ENCODE measurements at places on chromosomes 12 and 14.

DNA sequence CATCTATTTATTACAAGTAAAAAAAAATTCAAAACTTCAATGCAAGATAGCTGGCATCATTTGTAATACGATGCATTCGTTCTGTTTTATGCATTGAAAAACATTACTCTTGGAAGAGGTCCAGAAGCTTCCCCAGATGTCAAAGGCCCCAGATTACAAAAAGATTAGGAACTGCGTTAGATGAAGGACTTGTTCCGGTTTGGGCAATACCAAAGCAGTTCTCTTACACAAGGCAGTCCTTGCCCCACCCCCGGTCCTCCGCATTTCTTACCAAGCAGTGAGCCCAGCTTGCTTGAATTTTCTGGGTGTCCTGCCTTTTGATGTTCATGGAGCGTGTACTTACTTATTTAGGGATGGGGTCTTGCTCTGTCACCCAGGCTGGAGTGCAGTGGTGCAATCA lies 4.8 kb upstream of the HVCN1 start:
- DNase-seq = no peak

DNA sequence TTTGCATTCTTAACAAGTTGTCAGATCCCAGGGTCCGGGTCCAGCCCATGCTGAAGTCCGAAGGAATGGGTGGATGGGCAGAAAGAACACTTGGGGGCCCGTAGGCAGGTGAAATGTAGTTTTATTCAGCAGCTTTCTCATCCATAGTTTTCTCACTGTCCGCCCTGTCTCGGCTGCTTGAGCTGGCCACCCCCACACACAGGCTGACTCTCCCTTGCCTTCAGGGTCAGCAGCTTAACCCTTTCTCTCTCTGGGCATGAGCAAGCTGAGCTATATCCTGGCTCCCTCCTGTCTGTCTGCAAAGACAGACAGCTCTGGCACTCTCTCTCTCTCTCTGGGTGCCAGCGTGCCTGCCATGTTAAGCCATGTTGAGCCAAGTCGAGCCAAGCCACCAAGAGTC lies 163.9 kb downstream of the PTCSC3 start:
- DNase-seq = no peak

DNA sequence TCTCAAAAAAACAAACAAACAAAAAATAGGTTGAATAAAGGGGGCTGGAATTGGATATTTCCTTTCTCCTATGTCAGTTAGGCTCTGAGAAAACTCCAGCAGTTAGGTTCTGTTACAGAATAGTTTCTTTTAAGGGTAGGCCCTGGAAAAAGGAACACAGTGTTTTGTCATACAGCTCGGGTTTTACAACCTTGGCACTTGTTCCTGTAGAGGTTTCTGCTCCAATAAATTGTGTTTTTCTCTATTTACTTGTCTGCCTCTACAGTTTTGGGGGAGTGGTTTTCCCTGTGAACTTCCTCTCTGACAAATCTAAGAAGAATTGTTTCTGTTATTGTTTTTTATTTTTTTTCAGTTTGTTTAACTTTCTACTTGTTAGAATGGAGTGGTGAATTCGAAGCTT lies 167.6 kb downstream of the ACSS3 start:
- DNase-seq = peak; percentile 32

GRCh38 chr12:108881953-108882352 lies 2.1 kb downstream of the DAO start:
- DNase-seq = no peak

- no peak for DNase-seq
Measured at GRCh38 chr14:24422261-24422660, 7.2 kb downstream of the CBLN3 start.

GRCh38 chr14:50407111-50407812 lies 10.6 kb upstream of the CDKL1 start:
- peak; percentile 75 for DNase-seq

- peak; percentile 90 for DNase-seq
Measured at GRCh38 chr14:99564256-99564925, 39.6 kb downstream of the CCDC85C start.

DNA sequence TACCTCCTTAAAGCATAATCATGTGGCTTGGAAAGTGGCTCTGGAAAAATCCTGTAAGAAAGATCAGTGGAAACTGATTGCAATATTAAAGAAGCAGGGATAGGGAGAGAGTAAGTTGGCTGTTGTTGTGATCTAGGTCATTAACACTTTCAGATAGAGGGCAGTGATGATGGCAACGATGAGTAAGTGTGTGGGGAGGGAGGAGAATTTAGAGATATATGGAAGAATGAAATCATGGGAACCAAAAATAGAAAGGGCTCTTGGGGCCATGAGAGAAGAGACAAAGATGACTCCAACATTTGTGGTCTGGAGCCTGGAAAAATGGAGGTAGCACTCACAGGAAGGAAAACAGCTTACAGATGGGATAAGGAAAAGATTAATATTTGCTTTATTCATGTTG lies 23.3 kb downstream of the SNRPF start:
- DNase-seq = no peak

DNA sequence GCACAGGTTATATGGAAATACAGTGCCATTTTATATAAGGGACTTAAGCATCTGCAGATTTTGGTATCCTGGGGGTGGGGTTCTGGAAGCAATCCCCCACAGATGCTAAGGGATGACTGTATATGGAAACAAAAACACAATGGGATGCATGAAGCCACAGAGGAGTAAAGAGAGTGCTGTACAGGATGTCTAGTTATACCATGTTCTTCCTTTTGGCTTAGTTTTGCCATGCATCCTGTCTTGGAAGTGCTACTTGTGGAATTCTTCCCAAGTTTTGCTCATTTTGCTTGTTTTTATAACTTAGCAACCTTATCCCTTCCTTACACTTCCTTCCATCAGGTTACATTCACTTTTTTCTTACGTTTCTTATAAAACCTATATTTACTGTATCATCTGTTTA lies 55.6 kb downstream of the TRMT5 start:
- DNase-seq = no peak

- DNase-seq = no peak
Measured at GRCh38 chr14:83838226-83838625, 1691.7 kb upstream of the FLRT2 start.

GRCh38 chr12:113208041-113208934 lies 13.0 kb upstream of the TPCN1 start:
- peak; percentile 42 for DNase-seq

- DNase-seq = peak; percentile 48
Measured at GRCh38 chr14:61512026-61512834, 183.1 kb upstream of the HIF1A start.

GRCh38 chr12:131642101-131642540 lies 68.8 kb upstream of the SFSWAP start:
- DNase-seq = no peak

DNA sequence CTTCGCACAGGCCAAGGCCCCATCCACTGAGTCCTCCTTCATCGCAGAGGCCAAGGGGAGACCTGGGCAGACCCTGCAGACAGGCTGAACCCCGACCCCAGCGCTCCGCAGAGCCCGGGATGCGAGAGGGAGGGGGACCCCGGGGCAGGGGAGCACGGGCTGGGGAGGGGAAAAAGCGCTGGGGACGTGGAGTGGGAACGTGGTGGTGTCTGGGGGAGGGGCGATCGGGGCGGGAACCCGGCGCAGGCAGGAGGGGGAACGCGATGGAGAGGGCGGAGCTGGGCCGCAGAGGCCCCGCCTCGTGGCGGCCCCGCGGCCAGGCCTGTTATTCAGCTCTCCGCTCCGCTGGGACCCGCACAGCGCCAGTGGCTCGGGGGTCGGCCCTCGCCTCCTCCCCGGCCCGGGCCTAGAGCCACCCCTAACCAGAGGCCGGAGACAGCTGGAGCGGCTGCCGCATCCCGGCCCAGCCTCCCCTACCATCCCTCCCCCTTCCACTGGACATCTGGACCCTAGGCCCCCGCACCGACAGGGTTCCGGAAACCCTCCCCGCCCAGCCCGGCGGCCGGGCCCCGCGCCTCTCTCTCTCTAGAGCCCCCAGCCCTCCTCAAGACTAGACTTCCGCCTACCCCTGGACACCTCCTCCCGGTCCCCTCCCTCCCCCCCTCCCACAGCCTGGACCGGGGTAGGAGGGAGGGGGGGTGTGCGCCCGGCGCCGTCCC lies at the start of gene ARHGEF25:
ARHGEF25 (plus strand) TSS at position 328 of the 719 bp plus-strand sequence. CDS start 460 bp downstream, outside the sequence.
- peak; percentile 93 for DNase-seq

GRCh38 chr12:14756334-14757143 lies 46.7 kb downstream of the WBP11 start:
- no peak for DNase-seq

DNA sequence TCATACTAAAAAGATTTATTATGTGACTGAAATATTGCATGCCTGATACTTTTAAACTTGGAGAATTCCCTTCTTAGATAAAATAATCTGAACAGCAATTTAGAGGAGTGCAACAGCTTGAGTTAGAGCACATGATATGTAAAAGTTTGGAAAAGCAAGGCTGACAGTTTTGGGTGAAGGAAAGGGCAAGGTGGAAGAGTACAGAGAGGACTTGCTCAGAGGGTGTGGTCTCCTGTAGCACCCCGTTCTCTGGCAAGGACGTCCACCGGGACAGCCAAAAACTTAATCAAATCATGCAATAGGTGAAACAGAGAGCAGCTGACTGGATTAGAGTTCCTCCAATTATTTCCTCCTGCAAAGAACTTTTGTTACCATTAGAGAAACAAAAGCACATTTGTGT lies 65.2 kb upstream of the PDZRN4 start:
- peak; percentile 8 for DNase-seq

DNA sequence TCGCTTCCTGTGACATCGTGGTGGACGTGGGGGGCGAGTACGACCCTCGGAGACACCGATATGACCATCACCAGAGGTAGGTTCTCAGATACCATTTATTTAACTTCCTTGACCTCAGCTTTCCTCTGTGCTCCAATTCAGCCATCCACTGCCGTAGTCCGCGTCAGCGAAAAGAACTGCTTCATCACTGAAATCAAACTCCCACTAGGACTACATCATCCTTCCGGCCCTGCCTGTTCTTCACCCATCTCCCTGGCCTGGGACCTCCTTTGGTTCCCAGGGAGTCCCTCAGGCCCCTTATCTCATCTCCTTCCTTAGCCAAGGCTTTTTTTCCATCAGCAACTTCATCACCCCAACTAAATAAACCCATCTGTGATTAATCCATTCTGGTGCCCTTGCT lies 692 bp downstream of the MYG1 start:
- no peak for DNase-seq

DNA sequence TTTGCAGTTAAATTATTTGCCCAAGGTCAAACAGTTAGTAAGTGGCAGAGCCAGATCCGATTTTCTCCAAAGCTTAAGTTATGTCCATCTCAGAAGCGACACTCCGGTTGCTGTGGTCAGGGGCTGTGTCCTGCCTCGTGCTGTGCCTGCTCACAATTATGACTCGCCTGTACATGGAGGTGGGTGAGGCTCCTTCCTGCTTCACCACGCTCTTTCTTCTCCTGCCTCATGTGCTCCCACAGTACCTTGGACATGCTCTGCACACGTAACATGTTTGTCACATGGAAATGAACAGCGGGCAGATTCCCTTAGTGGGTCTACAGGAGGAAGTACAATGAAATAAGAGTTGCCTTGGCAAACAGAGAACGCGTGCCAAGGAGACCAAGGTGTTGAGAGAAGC lies 62.2 kb upstream of the CCND2 start:
- DNase-seq = no peak

DNA sequence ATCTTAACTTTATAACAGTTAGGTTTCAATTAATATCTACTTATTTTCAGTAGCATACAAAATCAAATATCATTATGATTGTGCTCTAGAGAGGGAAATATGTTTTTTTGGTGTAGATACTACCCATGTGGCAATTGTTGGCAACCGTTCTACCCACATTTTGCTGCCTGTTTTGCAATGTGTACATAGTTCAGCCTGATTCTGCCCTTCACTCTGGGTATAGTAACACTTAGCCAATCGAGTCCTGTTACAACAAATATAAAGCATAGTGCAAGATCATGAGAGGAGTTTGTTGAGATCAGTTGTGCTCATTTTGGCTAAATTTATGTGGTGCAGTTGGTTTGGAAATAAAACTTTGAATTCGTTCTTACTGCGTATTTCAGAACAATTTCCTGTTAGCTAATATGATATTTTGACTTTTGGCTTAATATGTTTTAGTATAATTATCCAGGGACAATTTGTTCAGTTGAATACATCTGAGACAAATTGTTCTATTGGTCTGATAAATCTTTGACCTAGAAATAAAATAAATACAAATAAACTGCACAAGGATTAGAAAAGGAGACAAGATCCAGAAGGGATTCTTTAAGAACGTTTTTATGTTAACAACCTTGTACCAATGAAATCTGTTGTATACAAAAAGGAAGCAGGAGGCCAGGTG lies 76.9 kb downstream of the ATF7IP start:
- no peak for DNase-seq

DNA sequence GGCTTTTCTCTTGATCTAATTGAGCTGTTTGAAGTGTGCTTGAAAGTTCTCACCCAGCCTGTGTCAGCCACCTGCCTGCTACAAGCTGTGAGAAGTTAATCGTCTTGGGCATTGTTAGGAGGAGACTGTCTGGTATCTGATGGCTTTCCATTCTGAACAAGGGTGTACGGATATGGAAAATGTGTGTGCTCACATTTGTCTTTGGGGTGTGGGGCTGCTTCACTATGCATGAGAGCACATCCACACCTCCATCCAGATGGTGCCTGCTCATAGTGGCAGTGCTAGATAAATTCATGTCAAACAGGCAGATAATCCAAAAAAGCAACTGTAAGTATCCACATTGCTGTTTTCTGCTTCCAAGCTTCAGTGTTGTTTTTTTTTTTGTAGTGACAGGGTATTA lies 462.2 kb downstream of the DIO2 start:
- no peak for DNase-seq

GRCh38 chr12:78802593-78802992 lies 62.0 kb upstream of the SYT1 start:
- peak; percentile 0 for DNase-seq

- no peak for DNase-seq
Measured at GRCh38 chr12:121512561-121512960, 68.3 kb downstream of the KDM2B start.

- no peak for DNase-seq
Measured at GRCh38 chr12:121217761-121218160, 7.8 kb downstream of the P2RX4 start.

DNA sequence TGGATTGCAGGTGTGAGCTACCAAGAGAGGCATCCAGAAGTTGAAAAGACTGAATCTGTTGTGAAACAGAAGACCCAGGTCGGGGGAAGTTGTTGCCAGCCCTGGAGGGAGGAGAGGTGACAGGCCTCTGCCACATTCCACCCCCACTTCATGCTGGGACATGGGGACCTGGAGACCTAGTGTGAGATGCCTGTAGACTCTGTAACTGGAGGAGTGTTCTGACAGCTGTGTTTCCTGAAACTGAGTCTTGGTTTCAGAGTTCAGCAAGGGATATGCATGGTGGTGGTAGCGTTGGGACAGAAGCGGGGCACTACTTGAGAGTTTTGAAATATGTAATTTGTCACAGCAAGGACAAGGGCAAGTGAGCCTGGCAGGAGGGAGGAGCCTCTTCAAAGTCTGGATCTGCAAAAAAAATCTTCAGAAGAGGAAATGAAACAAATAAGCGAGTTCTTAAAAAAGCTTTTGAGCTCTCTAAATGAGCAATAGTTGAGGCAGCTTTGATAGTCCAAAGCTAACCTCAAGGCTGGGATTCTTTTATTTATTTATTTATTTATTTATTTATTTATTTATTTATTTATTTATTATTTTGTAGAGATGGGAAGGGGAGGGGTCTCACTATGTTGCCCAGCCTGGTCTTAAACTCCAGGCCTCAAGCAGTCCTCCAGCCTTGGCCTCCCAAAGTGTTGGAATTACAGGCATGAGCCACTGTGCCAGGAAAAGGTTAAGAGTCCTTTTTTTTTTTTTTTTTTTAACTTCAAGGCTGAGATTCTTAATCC lies 58.9 kb upstream of the EEA1 start:
- peak; percentile 15 for DNase-seq

- no peak for DNase-seq
Measured at GRCh38 chr14:71475916-71476315, 456.3 kb upstream of the RGS6 start.

All from hindlimb muscle (tissue), 1 donor.